Hindlimb muscle (tissue), 1 donor: ENCODE measurements at places on chromosomes 1 and 21. TPM values are rescaled to one million over a fixed set of nuclear protein-coding genes. Genes with fewer than 3 reads are reported as not detected.
A peak's percentile ranks its signal among the peaks of the same experiment; 100 is the strongest.

DNA sequence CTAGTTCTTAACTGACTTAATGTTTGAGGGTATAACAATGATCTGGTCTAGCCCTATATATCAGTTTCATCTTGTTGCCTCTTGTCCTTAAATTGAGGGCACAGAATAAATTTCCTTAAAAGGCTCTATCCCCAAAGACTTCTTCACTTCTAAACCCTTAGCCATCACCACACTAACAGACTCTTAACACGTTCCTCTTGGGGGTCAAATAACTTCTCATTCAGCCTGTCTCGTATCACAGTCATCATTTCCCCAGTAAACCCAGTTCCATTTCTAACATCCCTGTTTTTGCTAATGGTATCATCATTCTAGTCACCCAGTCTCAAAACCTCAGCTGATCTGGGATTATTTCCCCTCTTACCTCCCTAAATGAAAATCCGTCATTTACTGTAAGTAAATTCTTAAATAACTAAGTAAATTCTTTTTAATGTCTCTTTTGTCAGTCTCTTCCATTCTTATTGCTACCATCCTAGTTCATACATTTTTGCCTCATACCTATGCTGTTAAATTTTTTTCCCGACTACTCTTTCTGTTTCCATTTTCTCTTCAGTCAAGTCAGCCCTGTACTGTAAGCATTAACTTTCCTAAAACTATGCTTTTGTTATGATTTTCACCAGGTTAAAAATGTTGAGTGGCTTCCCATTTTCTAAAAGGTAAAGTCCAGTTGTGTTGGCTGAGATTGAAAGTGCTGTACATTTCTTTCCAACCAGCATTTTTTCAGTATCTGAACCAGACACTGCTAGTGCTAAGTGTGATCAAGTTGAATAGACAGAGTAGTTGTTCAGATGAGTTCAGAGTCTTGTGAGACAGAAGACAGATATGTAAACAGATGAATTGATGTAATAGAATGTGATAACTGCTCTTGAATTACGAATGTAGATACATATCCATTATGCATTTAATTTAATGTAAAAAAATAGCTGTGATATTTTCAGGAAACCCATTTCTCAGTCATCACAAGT, 6.9 kb downstream of the CTTNBP2NL start:
- no peak for DNase-seq

DNA sequence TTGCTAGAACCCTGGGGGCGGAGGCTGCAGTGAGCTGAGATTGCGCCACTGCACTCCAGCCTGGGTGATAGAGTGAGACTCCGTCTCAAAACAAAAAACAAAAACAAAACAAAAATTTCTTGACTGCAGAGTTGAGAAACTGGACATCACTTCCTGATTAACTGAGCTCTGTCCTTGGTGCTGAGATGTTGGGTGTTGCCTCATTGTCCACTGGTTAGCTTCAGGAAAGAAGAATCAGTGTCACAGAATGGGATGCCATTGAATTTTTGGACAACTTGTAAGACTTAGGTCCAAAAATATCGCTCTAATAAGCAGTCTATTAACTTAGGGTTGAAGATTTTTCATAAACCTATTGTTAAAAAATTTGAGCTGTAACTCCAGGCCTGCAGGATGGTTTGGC, 23.8 kb upstream of the KCNA10 start:
- DNase-seq: peak; percentile 29

- no peak for DNase-seq
Measured at GRCh38 chr1:156693848-156694689, 11.3 kb downstream of the CRABP2 start.

DNA sequence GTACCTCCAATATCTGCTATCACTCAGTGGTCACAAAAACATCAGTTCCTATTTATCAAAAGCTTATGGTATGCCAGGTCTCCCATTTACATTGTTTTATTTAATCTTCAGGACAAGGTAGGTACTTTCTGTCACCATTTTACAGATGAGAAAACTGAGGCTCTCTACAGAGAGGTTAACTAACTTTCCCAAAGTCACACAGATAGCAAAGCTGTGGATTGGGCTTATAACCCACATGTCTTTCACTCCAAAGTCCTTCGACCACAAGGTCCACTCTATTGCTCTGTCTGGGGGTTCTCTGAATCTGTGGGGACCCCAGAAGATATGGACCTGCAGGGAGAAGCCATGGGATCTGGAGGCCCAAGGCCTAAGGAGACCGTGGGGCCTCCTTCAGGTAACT, 26.6 kb upstream of the EPS8L3 start:
- DNase-seq: no peak

GRCh38 chr1:14929547-14930246, 223.8 kb upstream of the TMEM51 start:
- DNase-seq: no peak

DNA sequence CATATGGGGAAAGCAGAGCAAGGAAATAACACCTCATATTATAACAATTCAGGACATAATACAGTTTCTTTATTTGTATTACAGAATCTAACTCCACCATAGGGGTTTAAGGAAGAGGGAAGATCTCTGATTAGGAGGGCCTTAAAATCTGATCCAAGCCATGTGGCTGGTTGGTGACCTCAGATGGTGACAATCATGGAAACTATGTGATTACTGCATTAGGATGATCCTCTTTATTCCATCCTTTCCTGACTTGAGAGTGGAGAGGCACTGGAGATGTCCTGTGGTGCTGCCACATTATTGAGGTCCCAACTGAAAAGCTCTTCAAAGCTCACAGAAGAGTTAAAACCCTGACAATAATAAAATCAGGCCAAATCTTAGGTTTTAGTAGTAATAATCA, 168.1 kb upstream of the BEND5 start:
- no peak for DNase-seq

DNA sequence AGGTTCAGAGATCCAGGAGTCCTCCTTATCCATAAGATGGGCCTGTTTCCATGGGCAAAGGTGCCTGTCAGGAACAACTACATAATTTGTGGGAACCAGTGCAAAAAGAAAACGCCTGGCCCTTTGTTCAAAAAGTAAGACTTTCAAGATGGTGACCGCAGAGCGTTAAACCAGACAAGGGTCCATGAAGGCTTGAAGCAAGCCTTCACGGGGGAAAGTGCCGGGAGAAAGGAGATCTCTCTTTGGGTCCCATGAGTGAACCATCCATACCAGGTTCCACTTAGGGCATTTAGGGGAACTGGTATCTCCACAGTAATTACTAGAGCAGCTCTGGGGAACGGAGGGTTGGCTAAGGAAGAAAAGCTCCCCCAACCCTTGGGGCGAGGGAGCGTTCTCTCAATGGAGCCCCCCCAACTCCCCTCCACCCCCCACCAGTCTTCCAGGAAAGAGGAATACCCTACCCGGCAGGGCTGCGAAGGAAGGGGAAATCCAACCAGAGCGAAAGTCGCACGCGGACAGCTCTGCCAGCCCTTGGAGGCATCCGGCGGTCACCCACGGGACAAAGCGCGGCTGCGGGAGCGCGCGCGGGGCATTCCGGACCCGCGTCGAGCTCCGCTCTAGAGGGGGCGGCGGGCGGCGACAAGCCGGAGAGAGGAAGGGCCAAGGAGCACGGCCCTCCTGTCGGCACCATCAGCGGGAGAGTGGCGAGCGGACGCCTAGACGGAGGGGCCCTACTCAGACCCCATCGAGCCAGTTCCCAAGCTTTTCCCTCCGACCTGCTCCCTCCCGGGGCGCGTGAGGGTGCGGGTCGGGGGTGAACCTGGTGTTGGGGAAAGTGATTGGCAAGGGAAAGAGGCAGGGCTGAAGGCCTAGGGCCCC, 687 bp upstream of the RASSF5 start:
- DNase-seq: no peak

GRCh38 chr1:192866241-192866868, 57.5 kb downstream of the RGS2 start:
- DNase-seq: no peak

DNA sequence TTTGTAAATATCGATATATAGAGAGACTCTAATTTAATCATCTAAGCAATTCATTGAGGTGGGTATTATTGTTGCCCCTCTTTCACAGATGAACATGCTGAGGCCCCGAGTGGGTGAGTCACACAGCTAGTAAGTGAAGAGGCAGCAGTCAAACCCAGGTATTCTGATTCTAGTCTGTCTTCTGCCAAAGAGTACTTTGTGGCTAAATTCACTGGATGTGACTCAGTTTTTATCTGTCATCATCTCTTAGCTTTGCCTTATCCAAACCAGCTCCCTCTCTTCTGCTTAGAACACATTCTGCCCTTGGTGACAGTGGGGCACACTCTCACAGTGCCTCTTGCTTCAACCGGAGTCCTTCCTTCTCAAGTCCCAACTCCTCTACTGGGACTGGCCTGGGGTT, 11.5 kb downstream of the FCRL5 start:
- DNase-seq: no peak

- DNase-seq: no peak
Measured at GRCh38 chr1:28066393-28067154, 21.8 kb downstream of the EYA3 start.

DNA sequence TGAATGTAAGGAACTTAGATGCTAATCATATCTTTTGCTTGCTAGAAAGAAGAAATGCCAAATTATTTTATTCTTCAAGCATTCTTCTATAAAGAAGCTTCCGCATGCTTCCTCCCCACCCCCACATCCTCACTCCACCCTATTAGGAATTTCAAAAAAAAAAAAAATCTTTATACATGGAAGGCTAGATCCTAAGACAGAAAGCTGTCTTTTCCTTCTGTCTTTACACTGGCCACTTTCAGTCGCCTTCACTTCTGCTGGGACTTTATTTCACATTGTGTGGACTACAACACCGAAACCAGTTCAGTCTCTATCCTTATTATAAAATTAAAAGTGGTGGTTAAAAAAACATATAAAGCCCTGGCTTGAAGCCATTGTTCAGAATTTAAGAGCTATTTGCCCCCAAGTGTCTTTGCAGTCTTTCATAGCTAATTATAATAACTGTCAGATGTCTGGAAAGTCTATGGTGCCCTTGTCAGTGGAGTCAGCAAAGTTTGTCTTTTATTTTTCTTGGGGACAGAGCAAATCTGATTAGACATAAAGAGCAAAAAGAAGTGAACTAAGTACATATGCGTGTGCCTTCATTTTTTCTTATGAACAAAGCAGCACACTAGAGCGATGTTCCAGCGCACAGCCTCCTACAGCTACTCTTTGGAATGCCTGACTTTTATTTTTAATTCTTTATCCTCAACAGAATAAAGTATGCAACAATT, 297.7 kb downstream of the PTPRC start:
- peak; percentile 46 for DNase-seq

- no peak for DNase-seq
Measured at GRCh38 chr1:228344631-228345072, 62.0 kb downstream of the TRIM11 start.

- DNase-seq: no peak
Measured at GRCh38 chr21:30674312-30674711, 31.6 kb downstream of the KRTAP20-3 start.

GRCh38 chr1:183696981-183697380, 43.9 kb upstream of the APOBEC4 start:
- no peak for DNase-seq

DNA sequence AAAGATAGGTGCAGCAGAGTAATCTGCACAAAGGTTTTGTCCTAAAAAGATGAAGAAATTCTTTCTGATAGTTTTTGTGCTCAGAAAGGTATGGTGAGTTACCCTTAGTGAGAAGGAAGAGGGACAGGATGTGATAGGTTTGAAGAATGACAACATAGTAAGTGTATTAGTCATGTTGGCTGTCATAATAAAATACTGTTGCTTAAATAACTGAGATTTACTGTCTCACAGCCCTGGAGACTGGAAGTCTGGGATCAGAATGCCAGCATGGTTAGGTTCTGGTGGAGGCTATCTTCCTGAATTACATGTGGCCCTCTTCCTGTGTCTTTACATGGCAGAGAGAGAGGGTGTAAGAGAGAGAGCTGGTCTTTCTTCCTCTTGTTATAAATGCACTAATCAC, 965.2 kb downstream of the TTLL7 start:
- DNase-seq: no peak

DNA sequence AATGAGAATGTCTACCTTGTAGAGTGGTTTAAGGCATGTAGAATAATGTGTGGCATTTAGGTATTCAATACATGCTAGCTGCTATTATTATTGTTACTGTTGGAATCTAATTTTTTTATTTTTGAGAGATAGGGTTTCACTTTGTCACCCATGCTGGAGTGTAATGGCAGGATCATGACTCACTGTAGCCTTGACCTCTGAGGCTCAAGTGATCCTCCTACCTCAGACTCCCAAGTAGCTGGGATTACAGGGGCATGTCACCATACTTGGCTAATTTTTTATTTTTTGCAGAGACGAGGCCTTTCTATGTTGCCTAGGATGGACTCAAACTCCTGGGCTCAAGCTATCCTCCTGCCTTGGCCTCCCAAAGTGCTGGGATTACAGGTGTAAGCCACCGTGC, 61.9 kb downstream of the EPB41 start:
- DNase-seq: no peak

GRCh38 chr1:109468903-109469302, 2.6 kb downstream of the SYPL2 start:
- no peak for DNase-seq

GRCh38 chr1:56961426-56961825, 4.4 kb downstream of the C8B start:
- no peak for DNase-seq

DNA sequence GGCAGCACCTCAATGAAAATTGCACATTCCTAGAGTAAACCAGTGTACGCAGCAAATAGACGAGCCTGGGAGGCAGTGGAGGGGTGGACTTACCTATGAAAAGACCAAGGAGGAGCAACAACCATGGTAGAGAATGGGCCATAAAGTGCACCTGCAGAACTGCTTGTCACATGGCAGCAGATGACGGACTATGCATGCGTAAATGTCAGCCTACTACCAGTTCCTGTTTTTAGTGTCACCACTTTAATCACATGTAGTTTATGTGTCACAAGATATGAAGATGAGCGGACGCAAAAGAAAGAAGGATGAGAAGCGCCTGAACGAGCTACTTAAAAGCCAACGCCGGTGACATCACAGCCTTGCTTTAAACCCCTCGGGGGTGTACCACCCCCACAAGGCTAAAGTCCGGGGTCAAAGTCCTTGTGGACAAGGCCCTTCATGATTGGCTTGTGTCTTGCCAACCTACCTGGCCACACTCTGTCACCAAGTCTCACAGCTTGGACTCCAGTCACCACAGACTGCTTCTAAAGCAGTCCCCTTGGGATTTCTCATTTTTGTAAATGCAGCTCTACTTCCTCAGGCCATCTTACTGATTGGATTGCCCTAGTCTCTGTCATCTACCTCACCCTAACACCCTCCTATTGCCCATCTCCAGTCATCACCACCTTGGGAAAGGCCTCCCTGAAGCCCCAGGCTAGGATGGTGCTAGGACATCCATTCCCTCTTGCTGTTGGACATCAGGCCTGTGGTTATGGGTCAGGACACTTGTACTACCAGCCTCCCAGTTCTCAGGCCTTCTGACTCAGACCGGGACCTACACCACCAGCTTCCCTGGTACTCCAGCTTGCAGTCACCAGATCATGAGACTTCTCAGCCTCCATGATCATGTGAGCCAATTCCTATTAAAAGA, 6.0 kb upstream of the LY9 start:
- DNase-seq: peak; percentile 6

- no peak for DNase-seq
Measured at GRCh38 chr1:198627436-198628066, 11.3 kb upstream of the PTPRC start.

The DEPDC1 gene
- 5.3 TPM for polyA plus RNA-seq

The TP73 gene
- polyA plus RNA-seq: 2.1 TPM
